Hippocampal formation (tissue), 2 donors: ENCODE measurements at places on chromosomes 16 and 17.
A peak's percentile ranks its signal among the peaks of the same experiment; 100 is the strongest.

DNA sequence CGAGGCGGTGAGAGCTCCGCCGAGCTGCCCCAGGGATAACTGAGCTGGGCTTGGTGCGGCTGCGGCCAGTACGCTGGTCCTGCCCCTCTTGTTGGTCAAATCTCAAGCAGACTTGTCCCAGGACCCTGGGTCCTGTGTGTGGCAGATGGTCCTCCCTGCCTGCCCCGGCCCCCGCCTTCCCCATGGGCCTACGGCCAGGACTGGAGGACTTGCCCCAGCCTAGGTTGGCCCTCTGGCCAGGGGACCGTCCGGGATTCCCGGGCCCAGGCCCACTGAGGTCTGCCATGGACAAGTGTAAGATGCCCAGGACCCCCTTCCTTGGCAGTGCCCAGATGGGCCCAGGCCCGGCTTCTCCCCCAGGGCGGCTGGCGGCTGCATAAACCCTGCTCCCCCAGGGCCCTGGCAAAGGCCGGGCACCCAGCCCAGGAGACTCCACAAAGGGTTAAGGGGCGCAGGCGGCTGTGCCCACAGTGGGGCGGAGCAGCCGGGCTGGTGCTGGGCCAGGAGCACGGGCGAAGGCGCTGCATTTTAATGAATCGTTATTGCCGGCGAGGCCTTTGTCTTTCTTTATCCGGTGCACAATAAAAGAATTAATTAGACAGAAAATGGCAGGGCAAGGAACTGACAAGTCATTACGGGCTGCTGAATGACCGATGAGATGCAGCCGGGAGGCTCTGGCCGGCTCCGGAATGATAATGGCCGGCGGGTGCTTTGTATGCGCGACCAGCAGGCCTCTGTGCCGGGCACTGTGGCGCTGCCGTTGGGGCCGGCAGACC is 9.1 kb downstream of the SOX8 start:
- peak; percentile 82 for DNase-seq

- no peak for DNase-seq
Measured at GRCh38 chr16:6977291-6977690, 355.4 kb upstream of the RBFOX1 start.

DNA sequence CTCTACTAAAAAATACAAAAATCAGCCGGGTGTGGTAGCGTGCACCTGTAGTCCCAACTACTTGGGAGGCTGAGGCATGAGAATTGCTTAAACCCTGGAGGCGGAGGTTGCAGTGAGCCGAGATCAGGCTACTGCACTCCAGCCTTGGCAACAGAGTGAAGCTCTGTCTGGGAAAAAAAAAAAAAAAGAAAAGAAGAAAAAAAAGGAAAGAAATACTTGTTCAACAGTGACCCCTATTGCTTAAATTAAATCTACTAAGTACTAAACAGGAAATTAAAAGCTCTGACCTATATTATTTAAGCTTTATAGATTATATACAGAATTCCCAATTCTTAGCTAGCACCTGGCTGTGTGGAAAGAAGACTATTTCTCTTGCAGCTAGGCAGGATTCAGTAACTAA is 48.9 kb downstream of the FBXL20 start:
- no peak for DNase-seq

GRCh38 chr17:56653877-56654276 is 60.4 kb downstream of the NOG start:
- no peak for DNase-seq

- DNase-seq = no peak
Measured at GRCh38 chr17:63984236-63984635, 11.5 kb upstream of the SCN4A start.

GRCh38 chr17:27549251-27549893 is 81.6 kb upstream of the LGALS9 start:
- DNase-seq = peak; percentile 22

- no peak for DNase-seq
Measured at GRCh38 chr16:14409563-14409962, 220.5 kb downstream of the PARN start.

GRCh38 chr16:24206926-24207325 is 49.2 kb upstream of the CACNG3 start:
- no peak for DNase-seq
